ENCODE measurements at places on chromosomes 11 and 22.

DNA sequence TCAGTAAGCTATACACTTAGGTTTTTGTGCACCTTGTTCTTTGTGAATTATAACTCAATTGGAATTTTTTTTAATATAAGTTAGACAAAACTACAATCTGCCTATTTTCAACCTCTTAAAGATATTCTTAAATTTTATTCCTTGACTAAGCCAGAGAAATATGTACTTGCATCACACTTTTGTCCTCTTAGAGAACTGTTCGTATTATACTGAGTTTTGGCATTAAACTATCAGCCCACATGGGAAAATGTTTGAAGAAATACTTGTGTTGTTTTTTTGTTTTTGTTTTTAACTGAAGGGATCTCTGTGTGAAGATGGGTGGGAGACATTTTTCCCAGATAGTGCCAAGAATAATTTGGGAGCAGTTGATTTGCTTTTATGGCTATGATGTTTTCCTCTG, 25.3 kb downstream of the CEP295 start:
- no peak for DNase-seq

DNA sequence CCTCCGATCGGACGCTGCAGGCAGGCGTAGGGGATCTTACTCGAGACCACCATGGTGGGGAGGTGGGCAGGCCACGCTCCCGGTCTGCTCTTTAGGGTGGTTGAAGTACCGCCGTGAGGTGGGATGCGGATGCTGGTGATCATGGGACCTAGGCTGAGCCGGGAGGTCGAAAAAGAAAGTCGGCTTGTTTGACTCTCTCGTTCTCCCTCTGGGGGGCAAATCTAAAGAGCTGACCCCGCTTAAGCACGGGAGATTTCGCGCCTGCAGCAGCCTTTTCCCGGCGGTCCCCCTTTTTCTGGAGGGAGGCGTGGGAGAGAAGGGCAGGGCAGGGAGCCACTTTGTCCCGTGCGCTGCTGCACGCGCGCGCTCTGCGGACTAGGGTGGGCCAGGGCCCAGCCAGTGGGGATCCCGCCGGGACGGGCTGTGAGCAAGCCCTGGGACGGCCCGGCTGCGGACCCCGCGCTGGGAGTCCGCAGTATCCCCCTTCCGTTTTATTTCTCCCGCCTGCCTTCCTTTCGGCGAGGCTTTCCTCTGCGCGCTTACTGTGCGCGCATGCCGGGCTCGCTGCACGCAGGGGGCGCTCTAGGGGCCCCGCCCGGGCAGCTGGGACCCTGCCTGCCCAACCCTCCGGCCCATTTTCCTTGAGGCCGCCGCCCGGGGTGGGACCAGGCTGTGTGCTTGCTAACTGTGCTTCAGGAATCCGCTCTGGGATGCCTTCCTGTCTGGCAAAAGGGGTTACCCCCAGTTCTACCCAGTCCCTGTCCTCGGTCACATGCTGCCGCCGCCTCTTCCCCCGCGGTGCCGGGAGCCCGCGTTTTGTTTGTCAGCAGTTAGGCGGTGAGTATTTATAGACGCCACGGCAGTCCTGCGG, 81.0 kb downstream of the PRR5L start:
- peak; percentile 80 for DNase-seq

GRCh38 chr11:33043221-33043830, 4.0 kb downstream of the TCP11L1 start:
- DNase-seq: peak; percentile 58

GRCh38 chr11:94774345-94774744, 6.2 kb downstream of the AMOTL1 start:
- no peak for DNase-seq

DNA sequence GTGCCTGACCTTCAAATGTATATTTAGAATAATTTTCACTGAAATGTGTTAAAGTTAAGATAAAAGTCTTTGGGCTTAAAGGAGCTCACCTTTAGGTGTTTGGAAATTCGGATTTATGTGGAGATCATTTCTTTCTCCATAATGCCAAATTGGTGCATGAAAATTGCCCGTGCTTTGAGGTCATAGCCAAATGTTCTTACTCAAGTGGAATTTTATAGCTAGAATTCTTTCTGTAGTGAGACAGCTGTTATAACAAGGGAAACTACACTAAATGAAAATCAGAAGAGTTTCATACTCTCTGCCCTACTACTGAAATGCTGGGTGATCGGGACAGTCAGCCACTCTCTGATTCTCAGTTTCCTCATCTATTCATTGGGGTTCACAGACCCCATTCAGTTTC, 89.5 kb upstream of the DBX1 start:
- no peak for DNase-seq

- DNase-seq: peak; percentile 15
Observed at GRCh38 chr11:44899959-44900358, 50.7 kb downstream of the TP53I11 start.

GRCh38 chr11:117820071-117820470, 4.5 kb downstream of the FXYD2 start:
- no peak for DNase-seq

- DNase-seq: no peak
Observed at GRCh38 chr22:23424031-23424430, 156.1 kb downstream of the IGLL1 start.

- no peak for DNase-seq
Observed at GRCh38 chr11:62127426-62127825, 3.6 kb downstream of the INCENP start.

DNA sequence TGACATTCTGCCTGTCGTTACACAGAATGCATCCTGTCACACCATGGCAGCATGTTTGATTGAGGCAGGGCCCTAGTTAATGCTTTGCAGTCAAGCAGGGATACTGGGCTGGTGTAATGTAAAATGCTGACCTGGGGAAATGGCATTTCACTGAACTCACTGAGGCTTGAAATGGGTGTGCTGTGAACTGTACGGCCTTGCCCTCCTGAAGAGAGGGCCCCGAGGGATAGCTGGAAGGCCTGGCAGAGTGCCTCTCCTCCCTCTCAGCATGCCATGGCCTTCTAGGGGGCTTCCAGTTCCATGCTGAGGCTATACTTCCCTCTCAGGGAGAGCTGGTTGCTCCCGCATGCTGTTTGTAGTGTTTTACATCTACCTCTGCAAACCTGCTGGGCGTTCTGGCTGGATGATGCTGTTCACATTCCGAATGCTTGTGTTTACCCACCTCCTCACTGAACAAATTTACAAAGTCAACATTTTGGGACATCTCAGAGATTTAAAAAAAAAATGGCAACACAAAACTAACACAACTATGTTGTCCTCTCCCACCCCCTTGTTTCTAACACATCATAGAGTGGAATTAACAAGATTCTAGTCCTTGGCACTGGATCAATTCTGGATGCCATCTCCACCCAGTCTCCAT, 416.7 kb upstream of the CADM1 start:
- no peak for DNase-seq

DNA sequence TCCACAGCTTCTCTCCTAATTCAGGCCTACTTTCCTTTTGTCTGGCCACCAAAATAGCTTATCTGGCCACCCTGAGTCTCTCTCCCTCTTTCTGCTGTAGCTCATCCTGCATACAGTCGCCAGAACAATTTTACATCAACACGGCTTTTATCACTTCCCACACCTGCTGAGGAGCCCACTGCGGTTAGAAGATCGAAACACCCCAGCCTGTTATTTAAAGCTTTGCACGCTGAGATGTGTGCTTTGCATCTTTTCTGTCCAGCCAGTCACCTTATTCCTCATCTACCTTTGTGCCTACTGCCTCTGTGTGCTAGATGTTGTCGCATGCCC, 96.0 kb downstream of the COMMD9 start:
- DNase-seq: no peak

- no peak for DNase-seq
Observed at GRCh38 chr22:22031183-22031945, 48.8 kb upstream of the TOP3B start.

DNA sequence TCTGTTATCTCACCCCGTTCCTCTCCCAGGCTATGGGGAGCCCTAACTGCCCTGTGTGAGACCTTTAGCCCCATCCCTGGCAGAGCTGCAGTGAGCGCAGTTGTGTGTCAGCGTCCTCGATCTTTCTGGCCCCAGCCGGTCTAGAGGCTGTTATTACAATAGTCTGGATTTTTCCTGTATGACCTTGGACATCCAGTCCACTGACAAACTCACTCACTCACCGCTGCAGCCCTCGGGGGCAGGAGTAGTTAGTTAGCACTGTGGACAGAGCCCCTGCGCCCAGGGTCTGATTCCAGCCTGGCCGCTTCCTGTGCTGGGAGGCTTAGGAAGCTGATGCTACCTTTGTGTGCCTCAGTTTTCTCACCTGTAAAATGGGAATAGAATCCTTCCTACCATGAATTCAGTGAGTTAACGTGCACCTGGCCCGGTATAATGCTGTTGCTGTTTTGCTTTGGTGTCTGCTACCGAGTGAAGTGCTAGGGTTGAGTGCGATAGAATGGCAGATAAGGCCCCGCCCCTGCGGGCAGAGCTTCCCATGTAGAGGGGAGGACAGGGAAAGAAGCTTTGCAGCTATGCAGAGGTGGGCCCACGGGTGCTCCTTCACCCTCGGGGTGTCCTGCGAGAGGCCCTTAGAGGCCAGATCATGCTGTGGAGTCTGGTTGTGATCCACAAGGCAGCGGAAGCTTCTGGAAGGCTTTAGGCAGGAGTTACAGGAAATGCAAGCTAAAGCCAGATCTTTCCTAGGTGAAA, 3.0 kb downstream of the LRP5 start:
- DNase-seq: no peak

- no peak for DNase-seq
Observed at GRCh38 chr11:539971-540481, 2.7 kb downstream of the LRRC56 start.

- no peak for DNase-seq
Observed at GRCh38 chr11:64667154-64667745, 55.7 kb downstream of the NRXN2 start.

GRCh38 chr11:61701242-61701886, 21.2 kb downstream of the DAGLA start:
- no peak for DNase-seq

- DNase-seq: peak; percentile 85
Observed at GRCh38 chr22:31977141-31977841, 33.0 kb downstream of the YWHAH start.

- DNase-seq: no peak
Observed at GRCh38 chr11:25576320-25576719, 755.6 kb upstream of the ANO3 start.

GRCh38 chr22:20080776-20081654, 974 bp downstream of the DGCR8 start:
- peak; percentile 26 for DNase-seq

GRCh38 chr22:35883031-35883620, 145.5 kb downstream of the RBFOX2 start:
- peak; percentile 6 for DNase-seq

DNA sequence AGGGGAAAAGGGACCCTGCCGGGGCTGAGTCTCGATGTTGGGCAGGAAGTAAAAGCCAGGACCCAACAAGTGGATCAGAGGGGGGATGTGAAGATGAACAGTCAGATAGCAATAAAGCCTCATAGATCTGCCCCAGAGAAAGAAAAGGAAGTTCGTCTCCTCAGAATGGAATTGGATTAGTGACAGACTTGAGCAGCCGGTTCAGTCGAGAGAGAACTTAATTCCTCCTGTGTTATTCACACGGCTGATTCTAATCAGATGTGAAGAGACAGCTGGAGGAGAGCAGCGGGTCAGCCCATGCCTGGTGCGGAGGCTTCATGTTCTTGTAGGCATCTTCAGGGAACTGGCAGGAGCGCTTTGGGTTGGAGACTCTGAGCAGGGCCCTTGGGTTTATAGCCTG, 29.3 kb upstream of the CABP7 start:
- no peak for DNase-seq

- DNase-seq: no peak
Observed at GRCh38 chr11:76844511-76844910, 16.2 kb upstream of the ACER3 start.

DNA sequence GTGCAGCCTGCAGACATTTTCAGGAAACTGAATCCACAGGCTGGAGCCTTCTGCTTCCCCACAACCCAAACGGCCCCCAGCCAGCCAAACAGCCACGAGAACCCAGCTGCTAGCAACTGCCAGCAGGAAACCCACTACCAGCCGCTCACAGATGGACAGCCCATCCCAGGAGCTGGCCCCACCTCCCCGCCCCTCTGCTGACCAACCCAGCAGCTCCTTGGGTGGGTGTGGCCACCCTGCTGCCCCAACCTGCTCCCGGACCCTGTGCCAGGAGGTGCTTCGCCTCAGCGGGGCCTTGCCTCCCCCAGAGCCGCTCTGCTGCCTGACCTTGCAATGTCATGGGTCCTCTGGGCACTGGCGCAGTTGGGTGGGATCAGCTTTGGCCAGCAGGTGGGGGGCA, 8.2 kb upstream of the CCDC188 start:
- DNase-seq: no peak

- DNase-seq: no peak
Observed at GRCh38 chr11:107592231-107592590, 1.3 kb downstream of the ELMOD1 start.

DNA sequence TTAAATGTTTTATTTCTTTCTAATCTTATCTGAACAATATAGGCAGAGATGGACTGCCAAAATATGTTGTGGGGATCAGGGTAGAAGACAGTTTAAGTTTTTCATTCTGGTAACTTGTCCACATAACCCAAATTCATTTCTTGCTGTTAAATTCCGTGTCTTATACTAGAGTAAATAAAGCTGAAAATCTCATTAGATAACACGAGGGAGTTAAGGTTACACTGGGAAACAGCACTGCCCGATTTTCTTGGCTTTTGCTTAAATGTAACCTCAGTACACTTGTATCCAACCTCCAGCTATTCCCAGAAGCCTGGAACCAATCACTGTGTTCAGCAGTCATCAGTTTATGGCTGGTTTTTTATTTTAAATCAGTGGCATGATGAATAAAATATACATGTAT, 48.2 kb downstream of the MICAL3 start:
- no peak for DNase-seq

GRCh38 chr11:118287006-118287405, 17.5 kb upstream of the CD3E start:
- DNase-seq: no peak

DNA sequence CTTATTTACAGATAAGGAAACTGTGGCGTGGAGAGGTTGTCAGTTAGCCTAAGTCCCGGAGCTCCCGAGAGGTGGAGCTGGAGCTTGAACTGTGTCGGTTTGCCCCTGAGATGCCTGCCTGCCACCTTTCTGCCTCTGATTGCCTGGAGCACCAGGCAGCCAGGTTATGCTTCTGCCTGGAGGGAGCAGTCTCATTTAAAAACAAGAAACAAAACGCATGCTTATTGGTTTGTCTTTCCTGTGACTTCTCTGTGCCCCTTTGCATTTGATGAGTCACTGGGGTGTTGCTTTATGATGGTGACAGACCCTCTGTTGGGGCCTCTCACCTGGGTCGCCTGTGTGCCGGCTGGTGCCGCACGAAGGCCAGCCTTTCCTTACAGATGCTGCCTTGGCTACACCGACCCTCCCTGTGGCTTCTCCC, 12.2 kb downstream of the AP2A2 start:
- DNase-seq: no peak
